ENCODE measurements at places on chromosomes 2 and 18. TPM values are rescaled to one million over a fixed set of nuclear protein-coding genes. Genes with fewer than 3 reads are reported as not detected.

- no peak for DNase-seq
Observed at GRCh38 chr2:121699421-121700333, 37.0 kb downstream of the NIFK start.

- DNase-seq, result peak; percentile 49
Observed at GRCh38 chr2:74498500-74499266, 720 bp downstream of the LBX2 start.

GRCh38 chr2:219029829-219030165 is 11.5 kb downstream of the CFAP65 start:
- peak; percentile 93 for DNase-seq

GRCh38 chr2:174615871-174616436 is 18.4 kb upstream of the WIPF1 start:
- DNase-seq, result no peak

DNA sequence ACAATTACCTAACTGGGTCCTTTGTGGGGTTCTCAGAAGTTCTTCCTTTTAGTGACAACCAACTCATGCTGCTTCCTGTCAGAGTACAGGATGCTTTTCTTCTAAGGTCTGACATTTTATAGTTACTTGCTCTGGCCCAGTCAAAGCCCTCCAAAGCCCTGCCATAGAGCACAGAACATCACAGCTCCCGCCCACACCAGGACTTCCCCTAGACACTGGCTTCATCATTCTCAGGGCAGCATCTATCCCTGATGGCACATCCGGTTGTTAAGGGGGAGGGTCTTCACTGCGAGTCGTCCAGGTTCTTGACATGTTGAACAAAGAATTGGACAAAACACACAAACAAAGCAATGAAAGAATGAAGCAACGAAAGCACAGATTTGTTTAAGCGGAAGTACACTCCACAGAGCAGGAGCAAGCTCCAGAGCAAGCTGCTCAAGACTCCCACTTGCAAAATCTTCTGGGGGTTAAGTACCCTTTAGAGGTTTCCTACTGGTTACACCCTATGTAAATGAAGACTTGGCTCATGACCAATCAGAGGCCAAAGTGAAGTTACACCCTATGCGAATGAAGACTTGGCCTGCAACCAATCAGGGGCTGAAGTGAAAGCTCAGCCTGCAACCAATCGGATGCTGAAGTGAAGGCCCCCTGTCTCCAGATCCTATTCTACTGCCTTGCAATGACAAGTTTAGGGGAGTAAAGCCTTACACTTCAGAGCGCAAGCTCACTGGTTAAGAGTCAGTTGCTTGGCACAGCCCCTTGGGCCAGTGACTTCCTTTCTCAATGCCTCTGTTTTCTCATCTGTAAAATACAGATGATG is 79.0 kb downstream of the HDAC4 start:
- DNase-seq, result peak; percentile 9

DNA sequence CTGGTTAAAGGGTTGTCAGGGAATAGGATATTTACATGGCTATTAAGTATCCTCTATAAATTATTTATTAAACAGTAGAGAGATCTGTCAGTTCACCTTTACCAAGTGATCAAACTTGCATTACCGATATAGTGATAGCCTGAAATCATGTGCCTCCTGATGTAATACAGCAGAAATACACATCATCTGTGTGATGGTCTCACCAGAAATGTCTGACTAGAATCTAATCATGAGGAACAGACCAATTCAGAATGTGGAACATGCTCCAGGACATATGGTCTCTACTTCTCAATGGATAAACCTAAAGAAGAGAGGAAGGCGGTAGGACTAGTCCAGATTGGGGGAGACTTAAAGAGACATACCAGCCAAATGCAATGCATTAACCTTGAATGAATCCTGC is 6.2 kb downstream of the VPS54 start:
- no peak for DNase-seq

GRCh38 chr2:136424112-136424511 is 306.2 kb upstream of the CXCR4 start:
- no peak for DNase-seq

DNA sequence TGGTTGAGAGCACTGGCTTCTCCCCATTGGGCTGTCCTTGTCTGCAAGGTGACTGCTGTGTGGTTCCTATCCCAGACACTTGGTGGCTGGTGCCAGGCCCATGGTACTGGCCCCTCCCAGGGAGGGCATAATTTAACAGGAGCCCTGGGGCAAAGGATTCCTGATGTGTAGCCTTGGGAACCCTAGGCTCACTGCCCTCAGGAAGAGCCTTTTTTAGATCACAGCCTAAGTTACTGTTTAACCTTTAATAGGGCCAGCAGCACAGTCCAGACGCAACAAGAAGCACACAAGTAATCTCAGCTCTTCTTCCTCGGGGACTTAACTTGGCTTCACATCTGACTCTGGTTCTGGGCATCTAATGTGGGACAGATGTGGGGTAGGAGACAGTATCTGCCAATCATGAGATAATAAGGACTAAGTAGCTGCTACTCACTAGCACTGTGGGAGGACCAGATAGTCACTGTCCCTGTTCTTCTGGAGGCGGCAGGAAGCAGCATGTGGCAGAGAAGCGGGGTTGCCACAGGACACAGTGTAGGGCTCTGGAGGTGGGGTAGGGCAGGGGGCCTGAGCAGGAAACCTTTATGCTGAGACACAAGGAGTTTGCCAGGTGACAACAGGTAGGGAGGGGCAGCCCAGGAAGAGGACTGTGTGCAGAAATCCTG is 136.3 kb downstream of the TMEM17 start:
- DNase-seq, result peak; percentile 65

DNA sequence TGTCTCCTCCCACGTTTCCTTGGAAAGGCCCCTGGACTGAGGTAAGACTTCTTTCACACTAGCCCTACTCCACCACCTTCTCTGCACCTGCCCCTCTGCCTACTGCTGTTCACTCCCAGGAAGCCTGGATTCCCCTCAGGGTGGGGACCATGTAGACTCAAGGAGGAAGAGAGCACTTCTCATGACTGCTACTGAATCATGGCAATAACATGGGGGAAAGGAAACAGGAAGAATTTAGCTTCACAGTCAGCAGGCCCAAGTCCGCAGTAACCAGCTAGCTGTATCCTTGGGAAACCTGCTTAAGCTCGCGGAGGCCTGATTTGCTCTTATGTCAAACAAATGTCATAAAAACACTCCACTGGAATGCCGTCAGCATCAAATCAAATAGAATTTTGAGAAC is 126.2 kb upstream of the CAPN13 start:
- no peak for DNase-seq

- DNase-seq, result no peak
Observed at GRCh38 chr2:199395311-199395710, 62.4 kb downstream of the SATB2 start.

DNA sequence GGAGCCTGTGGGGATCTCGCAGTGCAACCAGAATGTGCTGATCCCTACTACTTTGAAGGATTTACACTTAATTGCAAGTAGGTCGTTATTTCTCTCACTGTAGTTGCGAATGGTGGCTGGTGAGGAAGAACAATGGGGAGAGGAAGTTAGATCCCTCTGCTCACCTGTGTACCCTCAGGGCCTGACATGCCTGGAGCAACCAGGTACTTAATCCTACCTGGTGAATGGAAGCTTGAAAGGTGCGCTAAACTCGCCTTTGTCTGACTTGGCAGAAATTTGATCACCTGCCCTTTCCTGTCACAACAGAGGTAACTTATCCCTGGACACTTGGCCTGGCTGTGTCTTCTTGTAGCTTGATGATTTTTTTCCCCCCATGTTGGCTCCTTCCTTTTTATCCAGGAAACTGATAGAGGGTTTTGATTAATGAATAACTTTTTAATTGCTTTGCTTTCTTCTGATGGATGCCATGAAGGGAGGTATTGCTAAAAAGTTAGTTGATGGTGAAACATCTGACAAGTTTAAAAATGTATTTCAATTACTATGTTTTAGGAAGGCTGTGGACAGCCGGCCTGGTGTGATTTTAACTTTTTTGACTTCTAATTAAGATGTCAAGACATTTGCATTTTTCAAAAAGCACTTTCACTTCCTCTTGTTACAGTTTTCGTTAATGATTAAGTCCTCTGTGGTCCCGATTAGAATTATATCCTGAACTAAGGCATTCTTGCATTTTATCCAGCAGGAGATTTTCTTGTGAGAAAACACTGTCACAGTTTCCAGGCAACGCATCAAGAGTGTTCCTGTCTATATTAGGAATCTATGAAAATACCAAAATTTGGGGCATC is 9.2 kb downstream of the SGPP2 start:
- no peak for DNase-seq

GRCh38 chr2:105872830-105873229 is 128.1 kb downstream of the NCK2 start:
- DNase-seq, result no peak

- DNase-seq, result no peak
Observed at GRCh38 chr18:77360315-77361190, 110.9 kb downstream of the GALR1 start.

GRCh38 chr2:32423536-32423935 is 66.7 kb downstream of the BIRC6 start:
- DNase-seq, result no peak

GRCh38 chr18:70693246-70693645 is 404.4 kb downstream of the SOCS6 start:
- DNase-seq, result no peak

GRCh38 chr2:133200684-133201421 is 367.4 kb downstream of the NCKAP5 start:
- no peak for DNase-seq

DNA sequence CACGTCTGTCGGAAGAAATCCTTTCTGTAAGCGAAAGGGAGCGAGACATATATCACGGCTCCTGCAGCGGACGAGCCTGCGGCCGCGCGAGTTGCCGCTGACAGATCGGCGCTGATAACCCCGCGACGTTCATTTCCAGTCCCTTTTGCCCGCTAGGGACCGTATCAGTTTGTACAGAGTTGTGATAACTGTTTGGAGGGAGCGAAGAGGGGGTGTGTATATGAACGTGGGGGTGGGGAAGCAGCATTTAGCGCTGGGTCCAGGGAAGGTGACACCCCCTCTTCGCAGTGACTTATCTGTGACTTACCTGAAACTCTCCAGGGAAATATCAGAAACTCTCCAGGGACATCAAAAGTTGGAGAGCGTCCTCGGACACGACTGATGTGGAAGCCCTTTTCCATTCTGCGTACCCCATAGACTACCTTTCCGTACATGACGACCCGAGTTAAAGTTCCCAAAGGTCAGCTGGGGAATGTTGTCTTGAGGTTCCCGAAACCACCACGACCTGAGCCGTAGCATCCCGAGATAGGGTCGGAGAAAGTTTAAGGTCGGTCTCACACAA is 948 bp upstream of the GATA6 start:
- DNase-seq, result peak; percentile 41

DNA sequence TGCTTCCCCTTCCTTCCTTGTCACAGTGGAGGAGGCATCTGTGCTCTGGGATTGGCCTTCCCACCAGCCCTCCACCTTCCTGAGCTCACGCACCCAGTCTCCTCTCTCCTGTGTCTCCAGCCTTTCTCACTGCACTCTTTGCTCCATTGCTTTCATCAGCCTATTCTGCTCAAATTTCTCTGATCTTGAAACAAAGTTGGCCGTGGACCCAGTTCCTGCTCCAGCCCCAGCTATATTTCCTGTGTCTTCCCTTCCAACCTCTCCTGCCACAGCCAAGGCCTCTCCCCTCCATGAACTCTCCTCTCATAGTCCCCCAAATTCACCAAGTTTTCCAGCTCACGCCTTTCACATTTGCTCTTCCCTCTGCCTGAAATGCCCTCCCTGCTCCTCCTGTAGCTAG is 226.6 kb upstream of the AGAP1 start:
- DNase-seq, result no peak

- DNase-seq, result no peak
Observed at GRCh38 chr18:79645291-79645983, 34.2 kb upstream of the CTDP1 start.

GRCh38 chr2:233007739-233008138 is 5.3 kb downstream of the NGEF start:
- no peak for DNase-seq

DNA sequence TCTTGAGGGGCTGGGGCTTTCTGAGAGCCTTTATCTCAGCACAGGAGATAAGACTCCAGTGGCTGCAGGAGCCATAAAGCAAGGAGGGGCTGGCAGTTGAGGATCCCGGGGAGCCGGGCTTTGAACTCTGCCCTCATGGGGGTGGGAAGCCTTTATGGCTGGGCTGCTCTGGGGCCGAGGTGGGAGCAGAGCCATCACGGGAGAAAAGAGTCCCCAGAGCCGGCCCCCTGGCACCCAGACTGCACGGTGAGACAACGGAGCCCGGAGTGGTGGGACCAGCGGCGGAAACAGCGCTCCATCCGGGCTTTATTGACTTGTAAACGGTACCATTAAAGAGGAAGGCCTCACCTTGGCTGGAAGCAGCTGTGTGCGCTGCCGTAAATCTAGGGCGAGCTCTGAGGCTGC is 162.6 kb downstream of the MYCN start:
- no peak for DNase-seq

The MOGAT1 gene
- not detected for polyA plus RNA-seq

The CXCR2 gene
- polyA plus RNA-seq, result not detected

The LCT gene
- not detected for polyA plus RNA-seq

The PAX3 gene
- polyA plus RNA-seq, result not detected

The CFAP210 gene
- polyA plus RNA-seq, result 0.03 TPM

The UPP2 gene
- polyA plus RNA-seq, result not detected

The SCN9A gene
- 5.9 TPM for polyA plus RNA-seq

The ERICH2 gene
- polyA plus RNA-seq, result not detected

The DCDC2C gene
- polyA plus RNA-seq, result not detected

Measured in SK-N-SH (cell line).